Activated naive CD8-positive, alpha-beta T cell treated with anti-CD3 and anti-CD28 coated beads for 36 hours (primary cell): ENCODE measurements at places on chromosomes 16 and 17. TPM values are rescaled to one million over a fixed set of nuclear protein-coding genes. Genes with fewer than 3 reads are reported as not detected.

The BCAR1 gene
- total RNA-seq, result 0.74 TPM

The NLRC3 gene
- 12.3 TPM for total RNA-seq

The ASB16 gene
- total RNA-seq, result not detected

The IL34 gene
- total RNA-seq, result 0.22 TPM

The CYTH1 gene
- total RNA-seq, result 88.9 TPM

The SOCS1 gene
- 30.8 TPM for total RNA-seq

The EXOC3L1 gene
- 0.19 TPM for total RNA-seq

The SEPTIN1 gene
- total RNA-seq, result 162 TPM

The TBC1D3G gene
- not detected for total RNA-seq

GRCh38 chr17:7739746-7740145 lies 22.2 kb downstream of the DNAH2 start:
- H3K36me3 ChIP-seq, result no peaks in the 10 kb centered on the region
- no peak for DNase-seq
- H3K27me3 ChIP-seq, result peaks cover 21% of the 10 kb centered on the region
- no peak overlapping the region for H3K4me3 ChIP-seq
- H3K27ac ChIP-seq, result no peak overlapping the region

DNA sequence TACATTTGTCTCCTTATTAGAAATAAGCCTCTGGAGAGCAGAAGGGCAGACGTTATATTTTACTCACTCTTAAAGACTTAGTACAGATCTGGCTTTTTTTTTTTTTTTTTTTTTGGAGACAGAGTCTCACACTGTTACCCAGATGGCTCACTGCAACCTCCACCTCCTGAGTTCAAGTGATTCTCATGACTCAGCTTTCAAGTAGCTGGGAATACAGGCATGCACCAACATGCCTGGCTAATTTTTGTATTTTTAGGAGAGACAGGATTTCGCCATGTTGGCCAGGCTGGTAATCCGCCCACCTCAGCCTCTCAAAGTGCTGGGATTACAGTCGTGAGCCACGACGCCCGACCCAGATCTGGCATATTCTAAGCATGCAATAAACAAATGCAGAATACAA lies 36.4 kb upstream of the TMEM97 start:
- peaks cover 36% of the 10 kb centered on the region for H3K27me3 ChIP-seq
- DNase-seq, result no peak

DNA sequence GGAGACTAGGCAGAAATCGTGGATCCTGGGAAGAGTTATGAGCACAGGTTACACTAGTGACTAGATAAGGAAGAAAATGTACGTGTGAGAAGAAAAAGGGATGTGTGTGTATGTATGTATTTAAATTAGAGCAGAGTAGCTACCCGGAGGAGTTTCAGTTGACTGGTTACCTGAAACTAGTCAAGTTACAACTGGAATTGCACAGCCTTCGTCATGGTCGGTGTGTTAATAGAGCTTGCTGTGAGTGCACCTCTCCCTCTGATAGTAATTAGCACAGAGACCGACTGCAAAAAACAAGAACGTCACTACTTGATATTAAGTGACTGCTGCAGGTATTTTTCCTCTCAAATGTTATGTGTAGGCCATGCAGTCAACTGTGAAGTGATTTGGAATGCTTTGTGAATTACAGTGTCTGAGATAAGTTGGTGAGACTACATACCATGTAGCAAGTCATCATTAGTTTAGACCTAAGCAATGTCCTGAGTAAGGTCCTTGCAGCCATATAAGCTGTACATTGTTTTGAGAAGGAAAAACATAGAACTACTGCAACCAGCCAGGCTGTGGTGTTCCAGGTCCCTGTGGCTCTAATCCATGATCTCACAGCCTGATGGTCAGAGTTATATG lies 95.7 kb downstream of the WNT3 start:
- DNase-seq, result no peak
- H3K27me3 ChIP-seq, result no peaks in the 10 kb centered on the region
- H3K4me1 ChIP-seq, result no peaks in the 10 kb centered on the region
- peaks cover under 1% of the 10 kb centered on the region for H3K36me3 ChIP-seq
- H3K27ac ChIP-seq, result no peak overlapping the region
- H3K4me3 ChIP-seq, result no peak overlapping the region

GRCh38 chr16:24821129-24821528 lies 24.6 kb upstream of the SLC5A11 start:
- H3K27me3 ChIP-seq, result no peaks in the 10 kb centered on the region
- no peak for DNase-seq

DNA sequence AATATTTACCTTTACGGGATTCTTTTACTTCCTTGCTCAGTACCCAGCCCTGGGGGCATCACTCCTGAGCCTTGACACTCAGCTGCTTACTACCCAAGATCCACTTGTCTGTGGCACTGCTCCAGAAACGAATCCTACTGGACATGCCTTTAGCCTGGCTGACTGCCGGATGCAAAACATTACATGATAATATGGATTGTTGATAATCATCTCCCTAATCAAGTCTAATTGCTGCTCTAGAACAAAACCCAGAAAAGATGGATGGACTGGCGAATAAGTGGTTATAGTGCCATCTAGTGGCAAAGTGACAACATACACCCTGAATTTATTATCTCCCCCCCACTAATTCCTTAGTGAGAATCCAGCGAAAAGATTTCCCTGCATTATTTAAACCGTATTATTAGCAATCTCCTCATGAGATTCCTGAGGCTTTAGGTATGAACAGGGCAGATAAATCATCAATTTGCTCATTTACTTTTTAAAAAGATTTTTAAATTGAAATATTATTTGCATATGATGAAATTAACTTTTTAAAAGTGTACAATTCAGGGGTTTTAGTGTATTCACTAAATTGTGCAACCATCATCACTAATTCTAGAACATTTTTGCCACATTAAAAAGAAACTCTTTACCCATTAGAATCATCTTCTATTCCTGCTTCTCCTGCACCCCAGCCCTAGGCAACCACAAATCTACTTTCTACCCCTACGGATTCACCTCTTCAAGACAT lies 61.6 kb downstream of the RGS9 start:
- no peaks in the 10 kb centered on the region for H3K36me3 ChIP-seq
- peaks cover 6% of the 10 kb centered on the region for H3K4me1 ChIP-seq
- no peak overlapping the region for H3K27ac ChIP-seq
- no peak for DNase-seq
- no peaks in the 10 kb centered on the region for H3K27me3 ChIP-seq

GRCh38 chr16:87293990-87294389 lies 23.2 kb downstream of the C16orf95 start:
- no peaks in the 10 kb centered on the region for H3K27me3 ChIP-seq
- peaks cover 8% of the 10 kb centered on the region for H3K36me3 ChIP-seq
- no peak for DNase-seq
- H3K27ac ChIP-seq, result no peak overlapping the region
- no peak overlapping the region for H3K4me3 ChIP-seq

DNA sequence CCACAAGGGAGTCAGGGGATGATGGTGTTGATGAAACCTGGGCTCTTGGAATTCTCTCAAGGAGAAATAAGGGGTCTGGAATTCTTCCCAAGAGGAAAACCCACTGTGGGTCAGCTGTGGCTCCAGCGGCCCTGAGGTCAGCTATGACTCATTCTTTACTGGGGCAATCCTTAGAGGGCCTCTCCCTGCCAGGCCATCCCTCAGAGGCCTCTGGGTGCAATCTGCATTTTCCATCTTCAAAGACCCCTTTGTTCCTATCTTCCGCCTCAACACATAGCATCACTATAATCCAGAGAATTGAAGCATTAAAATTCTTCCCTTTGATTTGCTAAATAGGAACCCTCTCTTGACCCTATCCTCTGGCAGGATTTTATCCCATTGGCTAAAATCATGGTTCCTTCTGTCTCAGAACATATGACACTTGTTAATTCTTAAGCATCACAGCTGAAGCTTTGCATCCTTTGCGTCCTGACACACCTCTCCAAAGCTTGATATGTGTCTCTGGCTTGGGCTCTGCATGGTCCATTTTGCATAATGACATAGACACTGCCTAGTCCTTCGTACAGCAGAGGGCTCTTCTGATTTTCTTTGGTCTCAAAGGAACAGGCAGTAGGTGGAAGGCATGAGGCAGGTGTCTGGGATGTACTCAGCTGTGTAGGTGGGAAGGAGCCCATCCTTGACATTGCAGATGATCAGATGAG lies 4.4 kb upstream of the KRT37 start:
- H3K27me3 ChIP-seq, result no peaks in the 10 kb centered on the region
- no peak for DNase-seq
- no peak overlapping the region for H3K4me3 ChIP-seq
- no peaks in the 10 kb centered on the region for H3K36me3 ChIP-seq

- H3K27me3 ChIP-seq, result no peaks in the 10 kb centered on the region
- peaks cover 25% of the 10 kb centered on the region for H3K36me3 ChIP-seq
- H3K4me3 ChIP-seq, result no peak overlapping the region
- no peaks in the 10 kb centered on the region for H3K4me1 ChIP-seq
Observed at GRCh38 chr17:30840771-30841170, 9.0 kb downstream of the ATAD5 start.

DNA sequence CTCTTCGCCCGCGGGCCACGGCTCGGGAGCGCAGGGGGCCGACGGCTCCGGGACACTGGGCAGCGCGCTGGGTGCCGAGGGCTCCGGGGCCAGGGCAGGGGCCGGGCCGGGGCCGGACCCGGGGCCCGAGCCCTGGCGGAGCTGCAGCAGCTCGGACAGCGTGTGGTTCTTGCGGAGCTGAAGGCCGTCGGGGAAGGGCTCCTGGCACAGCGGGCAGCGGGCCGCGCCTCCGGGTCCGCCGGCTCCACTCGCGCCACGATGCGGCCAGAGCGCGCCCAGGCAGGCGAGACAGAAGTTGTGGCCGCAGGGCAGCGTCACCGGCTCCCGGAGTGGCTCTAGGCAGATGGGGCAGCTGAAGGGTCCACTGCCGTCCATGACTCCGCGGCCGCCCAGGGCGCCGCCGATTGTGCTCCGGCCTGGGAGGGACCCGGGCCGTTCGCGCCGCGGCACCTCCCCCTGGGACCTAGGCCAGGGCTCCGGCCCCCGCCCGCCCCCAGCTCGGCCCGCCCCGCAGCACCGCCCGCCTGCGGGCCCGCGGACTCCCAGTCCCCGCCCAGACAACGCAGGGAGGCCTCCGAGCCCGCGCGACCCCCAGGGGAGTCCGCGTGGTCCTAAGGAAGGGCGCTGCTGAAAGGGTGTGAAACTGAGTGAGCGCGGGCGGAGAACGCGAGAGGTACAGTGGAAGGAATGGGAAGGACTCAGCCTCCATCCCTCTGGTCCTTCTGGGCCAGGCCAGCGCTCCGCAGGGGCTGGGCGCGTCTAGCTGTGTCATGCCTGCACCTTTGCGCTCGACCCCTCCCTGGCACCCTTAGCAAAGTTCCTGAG lies at the start of gene TRIM47:
TSS of gene TRIM47 (minus strand) at position 408 of the 825 bp plus-strand sequence. CDS start at position 375, 33 bp downstream.
- peaks cover 24% of the 10 kb centered on the region for H3K4me1 ChIP-seq
- DNase-seq, result peak; percentile 50
- H3K27ac ChIP-seq, result peak within 1 kb of the TSS; percentile 71
- H3K4me3 ChIP-seq, result peak within 1 kb of the TSS; percentile 82

- no peak within 1 kb of the TSS for H3K4me3 ChIP-seq
- no peak for DNase-seq
- no peaks in the 10 kb centered on the region for H3K27me3 ChIP-seq
- no peaks in the 10 kb centered on the region for H3K4me1 ChIP-seq
- H3K36me3 ChIP-seq, result no peaks in the 10 kb centered on the region
Observed at GRCh38 chr16:11272921-11273720, at the start of gene PRM3. Gene PRM3, minus strand, starts transcription at chr16:11273629. Its CDS starts 34 bp downstream, at chr16:11273595.

DNA sequence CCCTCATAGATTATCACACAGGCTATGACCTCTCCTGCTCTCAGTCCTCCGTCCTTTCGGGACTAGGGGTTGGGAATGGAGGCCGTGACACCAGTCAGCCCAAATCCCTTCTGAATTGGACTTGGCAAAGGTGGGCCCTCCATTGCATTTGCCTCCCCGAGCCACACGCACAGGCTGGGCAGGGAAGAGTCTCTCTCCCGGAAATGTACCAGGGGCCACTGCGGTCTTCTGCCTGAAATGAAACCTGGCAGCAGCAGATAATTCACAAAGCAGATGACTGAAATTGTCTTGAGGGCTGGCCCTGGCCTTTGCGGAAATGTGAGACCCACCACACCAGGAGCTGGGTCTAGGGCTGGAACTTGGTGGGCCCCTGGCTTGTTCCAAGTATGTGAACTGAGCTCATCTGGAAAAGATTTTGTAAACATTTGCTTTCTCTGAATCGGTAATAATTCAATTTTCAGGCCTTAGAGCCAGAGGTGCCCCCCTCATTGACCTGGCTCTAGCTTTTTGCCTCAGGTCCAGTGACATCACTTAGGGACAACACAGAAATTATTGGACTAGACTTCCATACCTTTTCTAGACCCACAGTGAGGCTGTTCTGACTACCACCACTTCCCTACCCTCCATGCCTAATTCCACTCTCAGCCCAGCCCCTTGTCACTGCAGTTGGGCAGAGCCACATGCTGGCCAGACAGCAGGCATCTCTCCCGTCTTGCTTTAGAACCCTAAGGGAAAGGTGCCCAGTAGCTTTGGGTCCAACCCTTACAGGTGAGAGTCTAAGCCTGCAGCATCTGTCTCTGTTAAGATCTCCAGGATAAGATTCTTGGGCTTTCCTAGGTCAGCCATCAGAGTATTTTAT lies 75.2 kb downstream of the CCDC182 start:
- no peak overlapping the region for H3K27ac ChIP-seq
- DNase-seq, result no peak
- H3K27me3 ChIP-seq, result no peaks in the 10 kb centered on the region
- no peak overlapping the region for H3K4me3 ChIP-seq
- peaks cover 37% of the 10 kb centered on the region for H3K4me1 ChIP-seq
